ENCODE measurements at places on chromosomes 16 and 17.

GRCh38 chr16:68892214-68892613 is 48.9 kb downstream of the TANGO6 start:
- DNase-seq: no peak

- DNase-seq: no peak
Observed at GRCh38 chr17:42950044-42950783, 14.0 kb downstream of the AARSD1 start.

GRCh38 chr17:46785696-46786095 is 32.8 kb downstream of the WNT3 start:
- DNase-seq: no peak

- no peak for DNase-seq
Observed at GRCh38 chr17:70499067-70499786, 329.9 kb downstream of the KCNJ2 start.

- no peak for DNase-seq
Observed at GRCh38 chr16:51154271-51155171, 3.5 kb upstream of the SALL1 start.

DNA sequence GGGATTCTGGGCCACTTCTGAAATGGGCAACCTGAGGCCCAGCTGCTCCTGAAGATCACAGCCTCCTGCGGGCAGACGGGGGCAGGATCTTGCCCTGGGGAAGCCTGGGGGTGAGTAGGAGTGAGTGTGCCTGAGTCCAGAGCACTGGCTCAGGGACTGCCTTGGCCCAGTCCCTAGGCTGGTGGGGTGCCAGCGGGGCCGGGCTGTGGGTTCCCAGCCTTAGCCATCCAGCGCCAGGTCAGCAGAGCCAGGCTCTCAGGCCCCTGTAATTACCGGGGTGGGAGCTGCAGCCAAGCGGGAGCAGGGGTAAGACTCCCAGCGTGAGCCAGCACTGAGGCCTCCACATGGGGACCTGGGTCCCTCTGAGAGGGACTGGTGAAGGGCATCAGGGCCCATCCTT is 8.2 kb downstream of the SPNS2 start:
- no peak for DNase-seq

DNA sequence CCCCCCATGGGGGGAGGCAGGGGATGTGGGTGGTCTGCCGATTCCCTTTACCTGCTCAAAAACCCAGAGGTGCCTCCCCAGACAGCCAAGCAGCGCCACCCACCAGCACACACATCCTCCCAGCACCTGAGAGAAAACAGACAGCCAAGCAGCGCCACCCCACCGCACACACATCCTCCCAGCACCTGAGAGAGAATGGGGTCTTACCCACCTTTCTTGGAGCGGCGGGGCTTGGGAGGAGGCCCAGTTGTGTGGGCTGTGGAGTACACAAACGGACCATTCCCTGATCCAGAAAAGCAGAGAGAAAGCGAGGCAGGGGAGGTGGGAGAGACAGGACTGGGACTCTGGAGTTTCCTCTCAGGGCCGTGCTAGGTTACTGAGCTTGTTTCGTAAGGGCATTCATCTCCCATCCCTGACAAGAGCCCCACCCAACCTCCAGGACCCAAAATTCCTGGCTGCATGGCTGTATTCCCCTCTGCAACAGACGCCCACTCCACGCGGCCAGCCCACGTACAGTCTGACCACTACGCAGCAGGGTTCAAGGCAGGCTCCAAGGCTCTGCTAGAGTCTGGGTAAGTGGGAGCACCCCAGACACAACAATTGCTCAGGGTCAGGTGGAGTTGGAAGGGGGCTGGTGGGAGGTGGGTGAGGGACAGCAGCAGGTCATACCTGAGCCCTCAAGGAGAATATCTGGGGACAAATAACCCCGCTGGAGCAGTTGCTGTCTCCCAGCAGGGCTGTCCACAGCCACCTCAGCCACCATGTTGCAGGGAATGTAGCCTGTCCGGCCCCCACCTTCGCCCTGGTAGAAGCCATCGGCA is 22.3 kb downstream of the TSPOAP1 start:
- no peak for DNase-seq

- DNase-seq: no peak
Observed at GRCh38 chr17:50484386-50485155, 5.9 kb downstream of the RSAD1 start.

GRCh38 chr16:1706386-1707192 is 594 bp downstream of the MAPK8IP3 start:
- peak; percentile 75 for DNase-seq

- no peak for DNase-seq
Observed at GRCh38 chr16:25606069-25606468, 85.7 kb upstream of the HS3ST4 start.
